ENCODE measurements at places on chromosomes 4 and X.

DNA sequence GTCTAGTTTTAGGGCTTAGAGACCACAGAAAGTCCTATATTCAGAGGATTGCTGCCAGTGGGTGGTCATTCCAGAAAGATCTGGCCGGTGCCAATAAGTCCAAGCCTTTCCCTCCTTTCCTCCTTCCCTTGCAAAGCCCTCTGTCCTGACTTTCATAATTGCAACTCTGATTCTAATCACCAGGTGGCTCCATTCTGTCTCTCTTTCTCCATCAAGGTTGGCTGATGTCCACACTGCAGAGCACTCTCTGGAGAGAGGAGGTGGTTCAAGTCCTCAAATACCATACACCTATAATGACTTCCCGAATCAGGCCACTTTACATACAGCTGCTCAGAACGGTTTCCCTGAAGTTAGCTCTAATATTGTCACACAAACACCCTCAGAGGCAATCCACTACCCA lies 22.4 kb upstream of the ARMCX4 start:
- no peak for DNase-seq

- DNase-seq: no peak
These were observed 369.5 kb upstream of the SMIM31 start for GRCh38 chr4:164384416-164384815.

DNA sequence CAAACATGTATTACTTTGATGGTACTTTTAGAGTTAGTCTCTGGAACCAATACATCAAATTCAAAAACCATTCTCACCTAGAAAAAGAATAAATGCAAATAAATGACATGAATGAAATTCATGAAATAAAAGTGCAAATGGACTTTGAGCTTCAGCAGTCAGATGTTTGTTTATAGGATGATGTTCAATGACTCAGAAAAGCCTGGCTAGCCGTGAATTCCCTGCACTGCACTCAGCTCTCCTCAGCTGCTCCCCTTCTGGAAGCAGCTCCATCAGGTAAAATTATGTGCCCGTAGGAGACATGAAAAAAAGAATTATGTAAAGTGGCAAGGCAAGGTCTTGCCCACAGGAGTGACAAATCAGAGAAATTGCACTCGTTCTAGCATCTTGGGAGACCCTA lies 390.6 kb downstream of the GPM6A start:
- DNase-seq: no peak

GRCh38 chr4:33882246-33882990 lies 2361.9 kb downstream of the ARAP2 start:
- no peak for DNase-seq

GRCh38 chr4:25178838-25179261 lies 18.6 kb upstream of the SEPSECS start:
- DNase-seq: no peak

DNA sequence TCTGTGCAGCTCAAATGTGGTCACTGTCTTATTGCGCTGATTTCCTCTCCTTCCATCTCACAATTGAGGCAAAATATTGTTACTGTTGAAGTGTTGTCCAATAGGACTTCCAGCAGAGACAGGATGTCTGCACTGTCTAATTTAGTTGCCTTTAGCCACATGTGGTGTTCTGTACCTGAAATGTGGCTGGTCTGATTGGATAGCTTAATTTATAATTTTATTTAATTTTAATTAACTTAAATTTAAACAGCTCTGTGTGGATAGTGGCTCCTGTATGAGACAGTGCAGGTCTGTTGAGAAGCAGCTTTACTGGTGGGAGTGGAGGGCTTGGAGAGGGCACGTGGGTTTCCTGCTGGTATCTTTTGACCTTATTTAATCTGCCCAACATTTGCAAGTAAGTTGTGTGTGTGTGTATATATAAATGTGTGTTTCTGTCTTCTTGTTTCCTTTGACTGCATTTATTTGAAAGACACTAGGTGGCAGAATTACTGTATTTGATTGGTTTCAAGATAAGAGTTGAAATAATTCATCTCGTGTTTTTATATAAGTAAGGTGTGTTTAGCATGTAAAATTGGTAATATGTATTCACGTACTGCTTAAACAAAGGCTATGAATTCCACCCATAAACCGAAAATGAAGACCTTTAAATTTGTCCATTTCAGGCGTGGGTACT lies 55.3 kb upstream of the MSANTD1 start:
- DNase-seq: no peak

GRCh38 chr4:102809190-102809589 lies 18.2 kb downstream of the UBE2D3 start:
- DNase-seq: no peak

Measured in left ventricle myocardium inferior (tissue), 1 donor.